H1 (cell line): ENCODE measurements at places on chromosomes 6 and 20. TPM values are rescaled to one million over a fixed set of nuclear protein-coding genes. Genes with fewer than 3 reads are reported as not detected.

DNA sequence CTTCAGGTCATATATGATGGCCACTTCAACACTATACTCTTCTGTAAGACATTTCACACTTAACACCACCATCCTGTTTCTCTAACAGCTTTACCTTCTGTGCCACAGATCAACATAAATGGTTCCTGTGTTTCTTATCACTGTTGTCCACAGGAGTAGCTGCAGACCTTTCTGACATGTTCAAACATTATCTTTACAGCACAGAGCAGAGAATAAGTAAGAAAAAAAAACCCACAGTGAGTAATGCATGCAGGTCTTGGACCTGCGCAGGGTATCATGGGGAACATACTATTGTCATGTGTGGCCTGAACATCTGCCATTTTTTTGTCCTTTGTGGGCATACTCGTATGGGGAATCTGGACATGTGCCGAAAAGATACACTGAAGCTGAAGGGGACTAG, 161.9 kb downstream of the KIF16B start:
- DNase-seq = no peak

GRCh38 chr20:10502098-10502526, 67.0 kb downstream of the SLX4IP start:
- DNase-seq = no peak

Gene GPSM3
- total RNA-seq = 6.0 and 6.6 TPM in 2 replicates

- DNase-seq = no peak
Observed at GRCh38 chr6:15485936-15486335, 176.9 kb downstream of the DTNBP1 start.

DNA sequence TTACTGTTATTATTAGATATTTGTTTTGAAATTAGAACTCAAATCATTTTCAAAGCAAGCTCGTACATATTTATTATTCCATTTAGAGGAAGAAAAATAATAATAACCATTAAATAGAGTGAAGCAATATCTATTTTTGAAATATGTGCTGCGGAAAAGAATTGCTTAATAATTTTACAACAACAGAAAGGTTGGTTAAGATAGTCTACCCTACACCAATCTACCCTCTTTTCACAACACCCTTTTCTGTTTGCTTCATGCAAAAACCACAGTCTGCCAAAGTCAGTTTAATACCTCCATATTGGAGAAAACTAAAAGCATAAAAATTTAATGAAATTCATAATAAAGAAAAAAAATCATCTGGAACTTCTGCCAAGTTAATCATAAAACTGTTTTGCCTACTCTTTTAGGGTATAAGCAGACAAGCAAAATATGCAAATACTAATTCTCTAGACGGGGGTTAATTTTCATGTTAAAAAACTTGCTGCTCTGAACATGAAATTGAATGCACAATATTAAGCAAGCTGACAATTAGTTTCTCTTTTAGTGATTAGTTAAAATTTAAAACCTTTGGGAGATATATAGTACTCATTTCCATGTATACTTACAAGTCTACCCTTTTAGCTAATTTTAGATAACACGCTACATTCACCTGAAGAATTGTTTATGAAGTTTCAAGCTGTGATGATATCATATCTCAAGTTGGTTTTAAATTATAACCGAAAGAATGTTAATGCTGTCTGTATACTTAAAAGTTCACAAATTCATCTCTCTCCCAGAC, 100.2 kb downstream of the AHI1 start:
- DNase-seq = no peak
